ENCODE measurements at places on chromosomes 3 and 15. TPM values are rescaled to one million over a fixed set of nuclear protein-coding genes. Genes with fewer than 3 reads are reported as not detected.
A peak's percentile ranks its signal among the peaks of the same experiment; 100 is the strongest.

- H3K36me3 ChIP-seq, result no peaks in the 10 kb centered on the region
- H3K27me3 ChIP-seq, result no peaks in the 10 kb centered on the region
- H3K27ac ChIP-seq, result no peak overlapping the region
- no peaks in the 10 kb centered on the region for H3K4me1 ChIP-seq
- peak; percentile 34 for DNase-seq
- H3K4me3 ChIP-seq, result no peak overlapping the region
Observed at GRCh38 chr3:135310317-135310716, 515.3 kb downstream of the EPHB1 start.

GRCh38 chr3:63969876-63970275 lies 53.4 kb downstream of the PSMD6 start:
- H3K27me3 ChIP-seq, result no peaks in the 10 kb centered on the region
- no peaks in the 10 kb centered on the region for H3K36me3 ChIP-seq

GRCh38 chr3:122183893-122184590 lies 574 bp downstream of the CASR start:
- H3K36me3 ChIP-seq, result no peaks in the 10 kb centered on the region
- no peaks in the 10 kb centered on the region for H3K4me1 ChIP-seq
- no peak for DNase-seq
- no peak overlapping the region for H3K4me3 ChIP-seq

The SIDT1 gene
- total RNA-seq, result 0.20 TPM

DNA sequence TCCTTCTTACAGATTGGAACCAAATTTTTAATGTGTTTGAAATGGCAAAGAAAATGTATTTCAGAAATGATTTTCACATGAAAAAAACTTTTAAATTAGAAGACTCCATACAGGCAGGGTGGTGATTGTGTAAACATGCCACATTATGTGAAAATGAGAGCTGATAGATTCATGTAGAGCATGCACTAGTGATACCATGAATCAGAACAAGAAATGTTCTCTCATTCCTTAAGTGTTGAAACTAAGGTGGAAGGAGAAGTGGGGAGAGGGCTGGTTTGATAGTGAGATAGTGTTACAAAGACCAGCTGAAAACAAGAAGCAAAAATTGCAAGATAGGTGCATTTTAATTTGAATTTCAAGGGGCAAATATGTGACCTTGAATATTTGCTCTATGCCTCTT lies 100.3 kb downstream of the CCNL1 start:
- H3K4me1 ChIP-seq, result no peaks in the 10 kb centered on the region
- H3K27ac ChIP-seq, result no peak overlapping the region
- no peak overlapping the region for H3K4me3 ChIP-seq
- no peaks in the 10 kb centered on the region for H3K27me3 ChIP-seq

GRCh38 chr3:50210510-50211367 lies 5.7 kb downstream of the SLC38A3 start:
- H3K27ac ChIP-seq, result no peak overlapping the region
- no peak overlapping the region for H3K4me3 ChIP-seq
- DNase-seq, result no peak
- no peaks in the 10 kb centered on the region for H3K36me3 ChIP-seq
- no peaks in the 10 kb centered on the region for H3K27me3 ChIP-seq

DNA sequence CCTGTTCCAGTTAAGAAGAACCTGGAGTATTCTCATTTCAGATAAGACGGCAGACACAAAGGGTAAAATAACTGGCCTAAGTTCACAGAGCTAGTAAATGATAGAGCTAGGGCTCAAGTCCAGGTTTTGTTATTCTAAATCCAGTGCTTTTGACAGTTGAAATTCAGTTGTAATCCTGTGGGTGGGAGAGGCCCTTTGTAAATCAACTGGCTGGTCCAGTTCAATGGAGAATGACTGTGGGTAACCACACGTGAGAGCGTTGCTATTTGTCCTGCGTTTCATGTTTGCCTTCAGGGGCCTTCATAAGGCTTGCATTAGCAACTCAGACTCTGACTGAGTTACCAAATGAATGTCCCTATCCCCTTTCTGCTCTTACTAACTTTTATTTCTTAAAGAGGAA lies 24.2 kb upstream of the CD96 start:
- no peak for DNase-seq
- no peak overlapping the region for H3K4me3 ChIP-seq
- H3K4me1 ChIP-seq, result no peaks in the 10 kb centered on the region
- H3K27me3 ChIP-seq, result peaks cover 9% of the 10 kb centered on the region

DNA sequence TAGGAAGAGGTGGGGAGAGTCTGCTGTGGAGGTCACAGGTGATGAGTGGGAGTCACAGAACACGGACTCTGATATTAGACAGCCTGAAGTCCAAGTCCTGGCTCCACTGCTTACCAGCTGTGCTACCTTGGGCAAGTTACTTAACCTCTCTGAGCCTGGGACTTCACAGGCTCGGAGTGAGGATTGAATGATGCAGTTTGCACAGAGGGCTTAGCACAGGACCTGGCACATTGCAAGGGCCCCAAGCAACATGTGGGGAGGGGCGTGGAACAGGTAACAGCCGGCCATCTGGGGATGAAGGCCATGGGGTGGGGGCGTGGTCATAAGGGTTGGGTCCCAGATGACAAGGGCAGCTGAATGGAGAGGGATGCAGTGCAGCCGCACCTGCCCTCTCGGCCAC lies 4.3 kb upstream of the ITIH3 start:
- H3K4me3 ChIP-seq, result no peak overlapping the region
- H3K4me1 ChIP-seq, result no peaks in the 10 kb centered on the region
- DNase-seq, result no peak
- no peak overlapping the region for H3K27ac ChIP-seq
- no peaks in the 10 kb centered on the region for H3K27me3 ChIP-seq

DNA sequence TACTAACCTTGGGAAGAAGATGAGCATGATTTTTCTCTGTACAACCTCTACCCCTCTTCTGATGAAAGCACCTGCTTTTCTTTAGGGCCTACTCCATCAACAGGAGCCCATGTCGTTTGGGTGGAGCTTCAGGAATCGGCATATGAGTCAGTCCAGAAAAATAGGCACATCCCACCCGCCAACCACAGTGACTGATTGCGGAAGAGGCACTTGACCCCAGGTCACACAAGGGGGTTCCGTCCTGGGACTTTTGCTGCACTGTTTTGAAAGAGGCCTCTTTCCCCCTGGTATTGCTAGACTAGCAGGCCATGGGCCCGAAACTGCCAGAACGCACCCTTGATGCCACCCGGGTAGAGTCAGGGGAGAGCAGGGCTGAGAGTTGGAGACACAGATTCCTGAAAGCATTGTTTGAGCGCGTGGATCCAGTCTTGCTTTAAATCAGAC lies 19.3 kb upstream of the NRROS start:
- DNase-seq, result peak; percentile 21
- no peak overlapping the region for H3K4me3 ChIP-seq
- H3K4me1 ChIP-seq, result peaks cover 7% of the 10 kb centered on the region
- H3K27me3 ChIP-seq, result peaks cover 7% of the 10 kb centered on the region
- H3K36me3 ChIP-seq, result no peaks in the 10 kb centered on the region

- no peaks in the 10 kb centered on the region for H3K27me3 ChIP-seq
- DNase-seq, result no peak
- no peak overlapping the region for H3K4me3 ChIP-seq
- no peak overlapping the region for H3K27ac ChIP-seq
- peaks cover 22% of the 10 kb centered on the region for H3K4me1 ChIP-seq
Observed at GRCh38 chr3:55190331-55190730, 262.5 kb upstream of the LRTM1 start.

The RAD51 gene
- total RNA-seq, result 48.0 TPM

GRCh38 chr15:90936823-90937222 lies 1.7 kb downstream of the UNC45A start:
- DNase-seq, result no peak
- peaks cover 32% of the 10 kb centered on the region for H3K36me3 ChIP-seq
- H3K27ac ChIP-seq, result no peak overlapping the region
- no peaks in the 10 kb centered on the region for H3K27me3 ChIP-seq

DNA sequence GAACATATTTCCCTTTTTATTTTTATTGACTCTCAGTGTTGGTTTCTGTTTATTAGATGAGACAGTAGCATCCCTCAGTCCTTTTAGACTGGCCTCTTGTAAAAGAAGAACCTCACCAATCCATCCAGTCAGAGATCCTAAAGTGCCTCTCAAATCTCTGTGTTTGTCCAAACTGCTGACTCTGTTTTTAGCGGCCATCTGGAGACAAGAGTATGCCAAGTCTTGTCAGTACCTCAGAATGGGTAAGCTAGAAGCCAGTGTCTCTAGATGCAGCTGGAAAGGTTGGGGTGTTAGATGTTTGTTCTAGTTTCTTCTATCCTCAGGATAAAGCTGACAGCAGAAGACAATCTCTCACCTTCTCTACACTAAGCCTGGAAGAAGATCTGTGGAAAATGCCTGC lies 537.7 kb upstream of the ZNF385D start:
- H3K27ac ChIP-seq, result no peak overlapping the region
- H3K27me3 ChIP-seq, result no peaks in the 10 kb centered on the region
- no peaks in the 10 kb centered on the region for H3K36me3 ChIP-seq
- no peak overlapping the region for H3K4me3 ChIP-seq
- no peaks in the 10 kb centered on the region for H3K4me1 ChIP-seq

DNA sequence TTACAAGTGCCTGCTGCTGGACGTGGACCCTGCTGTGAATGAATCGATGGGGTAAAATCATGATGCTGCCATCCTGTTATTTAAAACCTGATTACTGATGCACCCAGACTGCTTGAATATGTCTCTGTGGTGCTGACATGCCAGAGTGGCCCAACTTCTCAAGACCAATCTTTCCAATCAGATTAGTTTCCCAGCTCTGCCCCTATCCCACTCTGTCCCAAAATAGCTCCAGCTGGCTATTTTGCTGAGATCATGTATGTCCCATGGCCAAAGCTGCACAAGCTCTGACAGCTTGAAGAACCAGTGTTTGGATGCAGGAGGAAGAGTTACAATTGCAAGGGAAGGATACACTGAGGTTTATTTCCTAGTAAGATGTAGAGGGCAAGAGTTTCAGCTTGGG lies 153.6 kb downstream of the TMEM108 start:
- no peak for DNase-seq
- no peaks in the 10 kb centered on the region for H3K27me3 ChIP-seq
- no peak overlapping the region for H3K27ac ChIP-seq
- H3K4me1 ChIP-seq, result no peaks in the 10 kb centered on the region
- no peaks in the 10 kb centered on the region for H3K36me3 ChIP-seq

DNA sequence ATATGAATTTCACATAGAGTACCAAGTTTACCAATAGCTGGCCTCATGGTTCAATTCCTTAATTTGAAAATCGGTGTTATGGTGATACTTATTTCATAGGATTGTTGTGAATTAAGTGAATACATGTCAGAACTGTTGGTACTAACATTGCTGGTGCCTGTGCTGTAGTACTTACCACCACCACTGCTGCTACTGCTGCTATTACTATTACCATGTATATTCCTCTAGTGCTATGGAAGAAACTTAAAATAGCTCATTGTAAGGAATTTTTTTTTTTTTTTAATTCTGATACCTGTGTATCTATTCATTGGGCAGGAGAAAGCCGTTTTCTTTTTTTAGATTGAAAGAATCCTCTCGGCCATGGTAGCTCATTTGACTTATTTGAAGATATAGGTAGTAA lies 3.6 kb downstream of the FYTTD1 start:
- H3K36me3 ChIP-seq, result peaks cover 15% of the 10 kb centered on the region
- DNase-seq, result no peak
- H3K4me3 ChIP-seq, result no peak overlapping the region

- no peaks in the 10 kb centered on the region for H3K4me1 ChIP-seq
- H3K4me3 ChIP-seq, result no peak overlapping the region
- DNase-seq, result no peak
- no peaks in the 10 kb centered on the region for H3K36me3 ChIP-seq
- no peak overlapping the region for H3K27ac ChIP-seq
Observed at GRCh38 chr15:36777926-36778325, 198.5 kb downstream of the CDIN1 start.

DNA sequence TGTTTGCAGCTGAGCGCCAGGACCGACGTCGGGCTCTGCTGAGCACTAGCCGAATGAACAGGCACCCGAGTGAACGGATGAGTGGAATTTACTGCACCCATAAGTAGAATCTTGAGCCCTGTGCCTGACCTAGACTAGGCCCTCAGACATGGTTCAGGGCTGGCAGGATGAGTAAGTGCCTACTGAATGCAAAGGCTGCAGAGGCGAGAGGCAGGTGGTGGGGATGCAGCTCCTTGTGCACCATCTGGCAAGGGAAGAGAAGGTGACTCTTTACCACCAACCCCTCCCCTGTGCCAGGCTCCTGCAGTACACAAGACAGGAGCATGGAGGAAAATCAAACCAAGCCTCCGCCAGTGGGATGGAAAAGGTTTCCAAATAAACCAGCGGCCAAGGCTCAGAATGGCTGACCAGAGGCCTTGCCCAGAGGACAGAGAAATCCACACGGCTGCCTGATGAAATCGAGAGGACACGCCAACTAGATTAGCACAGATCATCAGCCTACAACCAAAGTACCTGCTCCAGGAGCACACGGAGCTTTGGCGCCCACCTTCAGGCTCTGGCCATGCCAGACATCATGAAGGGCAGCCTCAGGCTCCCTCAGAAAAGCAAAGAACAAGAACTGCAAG lies 141.7 kb upstream of the IQSEC1 start:
- no peak overlapping the region for H3K27ac ChIP-seq
- H3K4me3 ChIP-seq, result no peak overlapping the region
- DNase-seq, result no peak
- peaks cover 38% of the 10 kb centered on the region for H3K27me3 ChIP-seq

GRCh38 chr3:189577050-189577951 lies 53.9 kb upstream of the TP63 start:
- no peak overlapping the region for H3K27ac ChIP-seq
- no peaks in the 10 kb centered on the region for H3K36me3 ChIP-seq
- no peaks in the 10 kb centered on the region for H3K4me1 ChIP-seq
- H3K4me3 ChIP-seq, result no peak overlapping the region
- no peaks in the 10 kb centered on the region for H3K27me3 ChIP-seq

DNA sequence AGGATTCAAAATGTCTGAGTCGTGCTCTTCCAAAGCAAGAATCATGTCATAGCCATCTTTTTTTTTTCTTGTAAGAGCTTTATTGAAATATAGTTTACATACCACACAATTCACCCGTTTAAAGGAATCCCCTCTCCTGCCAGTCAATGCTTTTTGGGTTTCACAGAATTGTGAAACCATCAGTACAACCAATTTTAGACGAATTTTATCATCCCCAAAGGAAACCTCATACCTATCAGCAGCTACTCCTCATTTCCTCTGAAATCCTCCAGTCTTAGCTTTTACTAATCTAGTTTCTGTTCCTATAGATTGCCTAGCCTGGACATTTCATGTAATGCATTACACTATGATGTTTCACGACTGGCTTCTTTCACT lies 39.6 kb downstream of the ADIPOQ start:
- H3K27me3 ChIP-seq, result no peaks in the 10 kb centered on the region
- H3K27ac ChIP-seq, result no peak overlapping the region
- no peak for DNase-seq
- no peak overlapping the region for H3K4me3 ChIP-seq
- no peaks in the 10 kb centered on the region for H3K36me3 ChIP-seq
